Left lung (tissue), 14 donors: ENCODE measurements at places on chromosomes 2 and 18. TPM values are rescaled to one million over a fixed set of nuclear protein-coding genes. Genes with fewer than 3 reads are reported as not detected.

NGEF gene
- 0.93 TPM for polyA plus RNA-seq

- H3K4me1 ChIP-seq: peaks cover 49% of the 10 kb centered on the region
- no peaks in the 10 kb centered on the region for H3K36me3 ChIP-seq
- peaks cover 27% of the 10 kb centered on the region for H3K27me3 ChIP-seq
- H3K27ac ChIP-seq: no peak overlapping the region
- H3K4me3 ChIP-seq: no peak overlapping the region
These were observed 117.4 kb downstream of the FAM210A start for GRCh38 chr18:13608791-13609532.

RAB17 gene
- 19.1 TPM for polyA plus RNA-seq

RPRM gene
- 0.76 TPM for polyA plus RNA-seq

- H3K27ac ChIP-seq: no peak overlapping the region
- no peak for DNase-seq
- H3K4me3 ChIP-seq: no peak overlapping the region
- H3K27me3 ChIP-seq: peaks cover 9% of the 10 kb centered on the region
These were observed 16.9 kb upstream of the PAIP2B start for GRCh38 chr2:71243634-71244301.

GRCh38 chr2:27461118-27461517 lies 18.9 kb downstream of the KRTCAP3 start:
- no peaks in the 10 kb centered on the region for H3K4me1 ChIP-seq
- H3K27me3 ChIP-seq: no peaks in the 10 kb centered on the region
- no peak overlapping the region for H3K4me3 ChIP-seq

DNA sequence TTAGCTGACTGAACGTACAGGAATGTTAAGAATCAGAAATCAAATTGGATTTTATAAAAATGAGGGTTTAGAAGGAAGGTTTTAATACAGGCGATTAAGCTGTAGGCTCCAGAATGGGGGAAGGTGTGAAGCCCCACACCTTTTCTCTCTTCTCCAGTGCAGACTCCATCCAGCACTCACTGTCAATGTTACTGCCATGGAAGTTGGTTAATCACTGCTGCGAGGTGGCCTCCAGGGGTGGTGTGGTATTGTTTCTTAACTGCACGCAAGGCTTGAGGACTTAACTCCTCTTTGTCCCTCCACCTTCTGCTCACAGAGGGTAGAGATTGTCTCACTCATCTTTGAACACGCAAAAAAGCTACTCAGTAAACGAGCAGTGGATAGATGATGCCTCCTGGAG lies 26.9 kb upstream of the YWHAQ start:
- no peak for DNase-seq
- no peaks in the 10 kb centered on the region for H3K36me3 ChIP-seq
- no peak overlapping the region for H3K4me3 ChIP-seq
- H3K27ac ChIP-seq: no peak overlapping the region

DNA sequence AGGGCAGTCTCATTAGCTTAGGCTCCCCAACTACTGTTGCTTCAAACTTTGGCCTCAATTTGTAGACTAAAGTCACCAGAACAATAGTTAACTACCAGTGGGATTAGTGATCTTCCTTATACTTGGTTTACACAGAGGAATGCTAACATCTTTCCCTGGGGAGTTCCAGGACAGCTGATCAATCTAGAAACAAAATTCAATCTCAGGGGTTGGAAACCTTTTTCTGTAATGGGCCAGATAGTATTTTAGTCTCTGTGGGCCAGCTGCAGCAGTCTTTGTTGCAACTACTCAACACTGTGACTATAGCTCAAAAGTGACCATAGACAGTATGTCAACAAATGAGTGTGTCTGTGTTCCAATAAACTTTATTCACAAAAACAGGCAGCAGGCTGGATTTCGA lies 85.7 kb downstream of the METTL8 start:
- no peaks in the 10 kb centered on the region for H3K36me3 ChIP-seq
- no peak for DNase-seq
- H3K27ac ChIP-seq: no peak overlapping the region
- no peaks in the 10 kb centered on the region for H3K27me3 ChIP-seq

CRYBA2 gene
- 0.22 TPM for polyA plus RNA-seq

ZCCHC2 gene
- polyA plus RNA-seq: 15.1 TPM

- no peaks in the 10 kb centered on the region for H3K36me3 ChIP-seq
- no peak overlapping the region for H3K4me3 ChIP-seq
- DNase-seq: no peak
- H3K4me1 ChIP-seq: peaks cover 11% of the 10 kb centered on the region
- H3K27me3 ChIP-seq: no peaks in the 10 kb centered on the region
These were observed 40.1 kb downstream of the FBXO48 start for GRCh38 chr2:68426848-68427579.

SP9 gene
- not detected for polyA plus RNA-seq

DNA sequence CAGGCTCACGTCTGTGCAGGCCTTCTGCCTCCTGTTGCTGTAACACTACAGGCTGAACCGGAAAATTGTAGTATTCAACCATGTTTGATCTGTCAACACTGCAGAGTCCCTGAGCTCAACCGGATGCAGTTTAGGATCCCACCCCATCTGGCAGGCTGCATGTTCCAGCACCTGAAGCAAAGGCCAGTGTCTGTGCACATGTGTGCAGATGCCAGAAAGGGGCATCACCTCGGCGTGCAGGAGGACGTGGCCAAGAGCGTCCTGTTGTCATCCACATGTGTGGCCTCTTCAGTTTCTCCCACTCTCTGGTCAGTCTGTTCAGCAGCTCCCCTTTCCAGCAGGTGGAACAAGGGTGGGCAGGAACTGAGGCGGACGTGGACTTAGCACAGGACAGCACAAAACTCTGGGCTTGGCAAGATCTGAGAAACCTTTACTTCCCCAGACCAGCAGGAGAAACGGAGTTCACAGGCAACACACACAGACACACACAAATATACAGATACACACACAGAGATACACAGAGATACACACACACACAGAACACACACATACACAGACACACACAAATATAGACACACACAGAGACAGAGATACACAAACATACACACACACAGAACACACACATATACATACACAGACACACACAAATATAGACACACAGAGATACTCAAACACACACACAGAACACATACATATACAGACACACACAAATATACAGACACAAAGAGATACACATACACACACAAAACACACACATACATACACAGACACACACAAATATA lies 111.3 kb downstream of the NDUFA10 start:
- H3K4me3 ChIP-seq: no peak overlapping the region
- no peaks in the 10 kb centered on the region for H3K27me3 ChIP-seq
- H3K36me3 ChIP-seq: no peaks in the 10 kb centered on the region
- H3K4me1 ChIP-seq: no peaks in the 10 kb centered on the region

SLC9A4 gene
- polyA plus RNA-seq: 0.06 TPM

DNA sequence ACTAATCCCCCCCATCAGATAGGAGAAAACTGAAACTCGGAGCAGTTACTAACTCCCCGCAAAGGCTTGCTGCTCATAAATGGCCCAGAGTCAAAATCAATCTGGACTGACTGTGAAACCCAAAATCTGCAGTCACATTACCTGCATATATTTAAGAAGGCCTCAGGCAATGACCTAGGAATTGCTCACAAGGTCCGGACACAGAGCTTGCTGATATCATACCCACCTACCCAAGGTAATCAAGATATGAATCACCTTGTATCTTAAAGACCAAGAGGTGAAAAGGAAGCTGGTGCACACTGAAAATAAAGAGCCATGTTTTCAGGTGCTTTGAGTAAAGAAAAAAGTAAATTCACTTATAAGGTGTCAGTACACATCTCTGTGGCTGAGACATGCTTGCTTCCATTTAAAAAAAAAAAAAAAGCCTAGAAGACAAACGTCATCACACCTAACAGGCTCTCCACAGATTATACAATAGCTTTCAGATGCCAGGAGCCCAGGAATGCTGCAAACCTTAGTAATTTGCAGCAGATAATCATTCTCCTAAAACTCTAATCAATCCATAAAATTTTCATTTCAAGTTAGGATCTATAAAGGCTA lies 195.4 kb downstream of the ZEB2 start:
- no peak for DNase-seq
- H3K4me1 ChIP-seq: peaks cover 7% of the 10 kb centered on the region
- no peak overlapping the region for H3K4me3 ChIP-seq
- no peaks in the 10 kb centered on the region for H3K36me3 ChIP-seq
- no peaks in the 10 kb centered on the region for H3K27me3 ChIP-seq
- H3K27ac ChIP-seq: no peak overlapping the region

- H3K27me3 ChIP-seq: peaks cover 34% of the 10 kb centered on the region
- no peaks in the 10 kb centered on the region for H3K36me3 ChIP-seq
- H3K27ac ChIP-seq: no peak overlapping the region
- H3K4me1 ChIP-seq: no peaks in the 10 kb centered on the region
- no peak overlapping the region for H3K4me3 ChIP-seq
- DNase-seq: no peak
These were observed 191.3 kb downstream of the MYO3B start for GRCh38 chr2:170369228-170369627.

DNA sequence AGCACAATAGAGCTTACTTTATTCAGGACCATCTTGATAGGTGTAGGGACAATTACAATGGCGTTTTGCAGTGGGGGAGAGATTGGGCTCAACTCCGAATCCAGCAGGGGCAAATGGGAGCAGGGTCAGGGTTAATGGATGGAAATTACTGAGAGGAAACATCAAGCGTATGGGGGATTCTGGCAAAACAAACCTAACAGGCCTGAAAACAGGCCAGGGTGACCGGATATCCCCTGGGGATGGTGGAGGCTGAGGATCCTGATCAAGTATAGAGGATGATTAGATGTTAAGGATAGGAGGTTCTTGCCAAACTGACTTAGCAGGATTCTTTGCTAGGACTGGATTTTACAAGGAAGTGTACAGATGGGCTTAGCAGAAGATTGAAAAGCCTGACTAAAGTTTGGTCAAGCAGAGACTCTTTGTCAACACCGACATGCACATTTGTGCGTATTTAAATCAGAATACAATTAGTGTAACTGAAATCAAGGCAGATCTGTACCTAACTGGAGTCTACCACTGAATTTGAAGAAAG lies 54.5 kb upstream of the GPR45 start:
- no peaks in the 10 kb centered on the region for H3K27me3 ChIP-seq
- no peak overlapping the region for H3K27ac ChIP-seq
- no peak overlapping the region for H3K4me3 ChIP-seq
- no peaks in the 10 kb centered on the region for H3K36me3 ChIP-seq

CFAP221 gene
- polyA plus RNA-seq: 18.0 TPM

PSMA8 gene
- not detected for polyA plus RNA-seq

DNA sequence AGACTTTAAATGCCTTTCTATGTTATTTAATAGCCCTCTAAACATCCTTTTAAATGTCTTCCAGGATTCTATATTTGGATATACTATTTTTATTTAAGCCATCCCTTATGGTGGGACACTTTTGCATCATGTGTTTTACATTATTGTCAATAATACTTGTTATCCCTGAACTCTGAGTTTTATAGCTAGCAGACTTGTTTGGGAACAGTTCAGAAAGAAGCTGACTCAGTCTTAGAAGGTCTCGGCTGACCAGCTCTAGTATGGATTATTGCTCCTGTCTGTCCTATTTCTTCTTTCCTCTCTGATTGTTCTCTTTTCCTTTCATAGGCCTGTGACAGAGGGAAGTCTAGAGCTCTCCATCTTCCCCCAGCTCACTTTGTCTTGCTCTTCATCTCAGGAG lies 77.3 kb upstream of the CXCR4 start:
- no peak for DNase-seq
- H3K4me3 ChIP-seq: no peak overlapping the region
- no peaks in the 10 kb centered on the region for H3K27me3 ChIP-seq
- no peaks in the 10 kb centered on the region for H3K36me3 ChIP-seq

- peaks cover 12% of the 10 kb centered on the region for H3K4me1 ChIP-seq
- H3K4me3 ChIP-seq: no peak overlapping the region
- no peaks in the 10 kb centered on the region for H3K36me3 ChIP-seq
- no peak overlapping the region for H3K27ac ChIP-seq
These were observed 134.8 kb downstream of the DDX1 start for GRCh38 chr2:15726321-15727057.
